ENCODE measurements at places on chromosomes 5 and 9.
A peak's percentile ranks its signal among the peaks of the same experiment; 100 is the strongest.

- no peak for DNase-seq
Observed at GRCh38 chr5:116424951-116425350, 149.7 kb downstream of the SEMA6A start.

GRCh38 chr5:163760498-163760897 lies 255.1 kb downstream of the MAT2B start:
- peak; percentile 22 for DNase-seq

- no peak for DNase-seq
Observed at GRCh38 chr5:2220741-2221140, 338.0 kb upstream of the IRX4 start.

- no peak for DNase-seq
Observed at GRCh38 chr9:103990311-103990710, 103.8 kb upstream of the SMC2 start.

- DNase-seq = no peak
Observed at GRCh38 chr5:173809014-173809413, 79.1 kb upstream of the CPEB4 start.

- no peak for DNase-seq
Observed at GRCh38 chr5:88092958-88093605, 175.6 kb downstream of the TMEM161B start.

DNA sequence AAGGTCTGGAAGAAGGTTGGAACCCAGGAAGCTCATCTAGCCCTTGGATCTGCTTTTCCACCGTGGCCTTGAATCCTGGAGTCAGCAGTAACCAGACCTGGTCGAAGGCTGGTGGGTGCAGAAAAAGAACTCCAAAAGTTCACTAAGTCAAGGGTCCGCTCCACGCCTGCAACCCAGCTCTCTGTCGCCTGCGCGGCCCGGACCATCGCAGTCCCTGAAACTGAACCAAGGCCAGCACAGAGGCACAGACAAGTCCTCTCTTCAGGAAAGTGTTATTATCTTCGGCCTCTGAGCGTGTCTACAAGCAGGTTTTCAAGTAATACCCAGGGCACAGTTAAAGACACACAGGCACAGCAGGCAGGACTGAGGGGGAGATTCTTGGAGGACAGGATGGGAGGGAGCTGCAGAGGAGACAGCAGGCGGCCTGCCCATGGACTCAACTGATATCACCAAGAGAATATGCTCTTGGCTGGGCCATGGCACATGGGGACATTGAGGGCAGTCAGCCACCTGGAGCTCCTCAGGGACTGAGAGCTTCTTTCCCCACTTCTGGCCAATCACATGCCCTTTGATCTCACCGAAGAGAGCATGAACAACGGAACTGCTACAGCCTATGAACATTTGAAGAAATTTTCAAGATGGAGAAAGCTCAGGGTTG lies 45.8 kb upstream of the SEMA4D start:
- DNase-seq = no peak

GRCh38 chr9:99352826-99353225 lies 130.7 kb downstream of the SEC61B start:
- no peak for DNase-seq

DNA sequence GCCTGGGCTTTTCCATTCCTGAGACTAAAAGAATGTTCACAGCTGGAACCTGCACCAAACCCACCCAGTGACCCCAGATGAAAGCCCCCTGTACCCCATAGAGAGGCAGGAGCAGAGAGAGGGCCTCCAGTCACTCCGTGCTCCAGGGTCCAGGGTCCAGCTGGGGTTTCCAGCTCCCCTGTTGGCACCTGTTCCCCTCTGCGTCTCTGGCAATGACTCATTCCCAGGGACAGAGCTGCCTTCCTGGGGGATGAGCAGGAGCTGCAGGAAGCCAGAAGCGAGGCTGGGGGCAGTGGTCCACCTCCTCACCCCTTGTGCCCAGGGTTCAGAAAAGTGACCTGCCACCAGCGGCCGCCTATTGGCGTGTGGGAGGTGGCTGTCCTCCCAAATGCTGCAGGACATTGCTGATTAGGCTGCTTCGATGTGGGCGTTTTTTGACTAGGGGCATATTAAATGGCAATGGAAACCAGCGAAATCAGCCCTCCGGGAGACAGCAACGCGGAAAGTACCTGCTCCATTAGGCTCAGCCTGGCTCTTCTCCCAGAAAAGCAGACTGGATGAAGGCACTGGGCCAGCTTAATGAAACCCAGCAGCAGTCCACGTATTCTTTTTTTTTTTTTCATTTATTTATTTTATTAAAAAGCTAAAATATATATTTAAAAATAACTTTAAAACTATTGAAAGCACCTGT lies 97.4 kb downstream of the DAP start:
- no peak for DNase-seq

DNA sequence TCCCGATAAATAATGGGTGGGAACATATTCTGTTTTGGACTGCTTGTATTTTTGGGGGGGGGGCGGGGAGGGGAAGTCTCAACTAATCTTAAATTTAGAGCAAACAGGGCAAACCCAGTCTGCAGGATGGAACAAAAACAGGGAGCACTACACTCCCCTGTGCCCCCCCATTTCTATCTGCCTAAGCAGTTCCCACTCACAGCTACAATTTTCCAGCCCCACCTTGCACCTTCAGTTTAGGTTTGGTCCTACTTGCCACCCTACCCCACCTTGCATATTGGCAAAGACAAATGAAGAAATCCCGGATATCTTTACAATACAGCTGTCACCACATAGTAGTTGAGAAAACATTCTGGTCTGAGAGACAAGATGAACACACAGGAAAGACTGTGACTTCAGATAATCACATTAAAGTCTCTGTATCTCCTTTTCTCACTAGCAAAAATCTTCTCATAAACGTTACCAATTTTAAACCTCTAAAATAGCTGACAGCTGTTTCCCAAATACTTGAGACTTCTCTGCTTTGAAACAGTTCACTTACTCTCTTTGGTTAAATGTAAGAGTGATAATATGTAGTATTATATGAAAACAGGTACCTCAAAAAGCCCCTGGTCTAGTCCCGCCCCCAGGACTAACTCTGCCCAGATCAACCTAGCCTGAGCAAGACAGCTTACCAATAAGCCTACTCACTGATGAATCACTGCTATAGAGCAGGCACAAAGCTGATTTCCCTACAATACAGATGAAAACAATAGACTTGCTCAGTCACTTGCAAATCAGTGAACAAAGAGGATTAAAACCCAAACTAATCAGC lies 5.2 kb upstream of the RAPGEF6 start:
- no peak for DNase-seq

DNA sequence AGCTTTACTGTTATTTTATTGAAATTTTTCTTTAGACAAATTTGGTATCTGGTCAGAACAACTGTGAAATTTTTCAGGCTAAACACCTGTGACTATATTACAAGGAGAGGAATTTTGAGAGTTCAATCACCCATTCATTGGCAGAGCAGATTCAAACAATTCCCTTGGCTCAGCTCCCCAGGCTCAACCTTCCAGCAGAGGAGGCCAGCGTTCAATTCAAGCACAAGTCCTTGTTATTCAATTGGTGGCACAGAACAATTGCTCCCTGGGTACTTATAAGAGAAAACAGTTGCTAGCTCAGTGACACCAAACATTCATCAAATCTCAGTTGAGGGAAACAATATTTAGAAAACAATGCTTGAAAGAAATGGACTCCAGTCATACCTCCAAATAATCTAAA lies 83.3 kb downstream of the SUSD1 start:
- no peak for DNase-seq

GRCh38 chr5:112848116-112848811 lies 12.8 kb upstream of the SRP19 start:
- peak; percentile 69 for DNase-seq

- peak; percentile 75 for DNase-seq
Observed at GRCh38 chr9:76521244-76521681, 62.3 kb downstream of the GCNT1 start.

DNA sequence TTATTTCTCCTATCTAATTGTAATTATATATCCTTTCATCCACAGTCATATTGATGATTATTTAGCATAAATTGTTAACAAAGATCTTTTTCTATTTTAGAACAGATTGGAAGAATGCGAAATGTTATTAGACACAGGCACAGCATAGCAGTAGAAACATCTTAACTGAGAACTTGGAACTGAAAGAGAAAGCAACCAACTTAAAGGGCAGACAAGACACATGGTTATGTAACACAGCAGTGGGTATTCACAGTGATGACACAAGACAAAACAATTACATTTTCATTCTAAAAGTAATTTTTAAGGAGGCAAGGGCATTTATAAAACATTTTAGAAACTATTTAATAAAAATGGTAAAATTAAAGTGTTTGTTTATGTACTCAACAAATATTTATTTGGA lies 57.7 kb upstream of the MEF2C start:
- no peak for DNase-seq

- no peak for DNase-seq
Observed at GRCh38 chr5:60514152-60514551, 185.8 kb downstream of the DEPDC1B start.

DNA sequence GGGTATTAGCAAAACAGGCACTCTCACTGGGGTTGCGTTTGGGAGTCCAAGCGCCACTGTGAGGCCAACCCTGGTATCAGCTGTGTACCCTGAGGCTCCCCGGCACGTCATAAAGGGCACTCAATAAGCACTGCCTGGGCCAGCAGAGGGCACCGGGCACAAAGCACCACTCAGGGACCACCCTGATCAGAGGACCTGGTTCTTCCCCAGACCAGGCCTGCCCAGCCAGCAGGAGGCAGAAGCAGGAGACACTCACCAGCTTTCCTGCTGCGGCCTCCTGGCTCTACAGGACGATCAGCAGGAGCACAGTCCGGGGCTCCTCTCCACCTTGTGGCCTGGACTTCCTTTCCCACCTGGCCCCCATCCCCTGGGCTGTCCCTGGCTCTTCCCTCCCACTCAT lies 12.6 kb downstream of the MGAT1 start:
- DNase-seq = no peak

GRCh38 chr5:90020575-90021538 lies 388.7 kb downstream of the CETN3 start:
- peak; percentile 61 for DNase-seq

GRCh38 chr5:31359839-31360238 lies 166.4 kb downstream of the CDH6 start:
- no peak for DNase-seq

- DNase-seq = no peak
Observed at GRCh38 chr9:127537014-127537413, 75.1 kb upstream of the STXBP1 start.
